Ascending aorta (tissue), 2 donors: ENCODE measurements at places on chromosomes 1 and 21.

- no peak for DNase-seq
Measured at GRCh38 chr1:29972421-29973053, 736.2 kb downstream of the PTPRU start.

DNA sequence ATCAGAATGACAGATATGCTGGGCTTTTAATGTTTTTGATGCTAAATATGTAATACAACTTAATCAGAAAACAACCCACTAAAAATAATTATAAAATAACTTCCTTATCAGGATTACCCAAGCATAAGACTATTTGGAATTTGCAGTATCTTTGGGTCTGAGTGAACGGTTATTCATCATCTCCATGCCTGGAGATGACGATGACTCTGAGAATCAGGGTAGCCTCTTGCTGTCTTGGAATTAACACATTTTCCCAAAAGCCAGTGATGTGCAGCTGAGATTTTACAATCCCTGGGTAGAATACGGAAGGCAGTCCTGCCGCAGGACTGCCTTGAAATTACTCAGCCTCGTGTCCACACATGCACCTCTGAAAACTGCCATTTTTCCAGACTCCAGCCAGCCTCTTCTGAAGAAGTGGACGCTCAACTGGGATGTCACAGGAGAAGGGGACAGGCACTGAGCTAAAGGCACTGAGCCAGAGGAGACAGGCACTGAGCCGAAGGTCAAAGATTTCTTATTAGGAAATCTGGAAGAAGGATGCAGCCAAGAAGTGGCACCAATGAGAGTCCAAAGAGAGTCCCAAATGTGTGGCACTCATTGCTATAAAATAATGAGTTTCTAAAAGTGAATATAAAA is 85.5 kb downstream of the PGBD5 start:
- DNase-seq, result no peak

DNA sequence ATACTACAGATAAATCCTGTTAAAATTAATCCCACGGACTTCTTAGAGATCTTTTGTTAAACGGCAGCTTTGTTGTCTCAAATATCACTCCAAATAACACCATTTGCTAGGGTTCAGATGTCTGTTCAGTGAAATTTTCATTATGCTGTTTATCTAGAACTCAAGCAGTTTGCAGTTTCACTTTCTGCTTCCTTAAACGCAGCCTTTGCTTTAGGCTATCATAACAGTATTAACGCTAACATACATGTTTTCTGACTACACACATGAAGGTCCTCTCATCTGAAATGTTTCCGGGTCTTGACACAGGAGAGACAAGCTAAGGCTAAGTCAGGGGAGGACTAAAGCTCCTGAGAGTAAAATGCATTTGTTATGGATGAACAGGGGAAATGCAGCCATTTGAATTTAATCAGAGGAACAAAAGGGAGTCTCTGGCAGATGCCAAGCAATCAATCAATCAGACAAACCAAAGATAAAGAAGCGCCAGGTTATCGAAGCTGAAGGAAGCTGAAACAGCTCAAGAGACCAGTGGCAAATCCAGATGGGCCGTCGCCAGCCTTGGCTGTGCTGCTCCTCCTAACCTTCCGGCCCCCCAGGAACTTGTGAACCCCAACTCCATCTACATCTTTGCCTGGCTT is 16.9 kb downstream of the CCSAP start:
- no peak for DNase-seq

- no peak for DNase-seq
Measured at GRCh38 chr1:111449703-111450017, 396 bp downstream of the ATP5PB start.

DNA sequence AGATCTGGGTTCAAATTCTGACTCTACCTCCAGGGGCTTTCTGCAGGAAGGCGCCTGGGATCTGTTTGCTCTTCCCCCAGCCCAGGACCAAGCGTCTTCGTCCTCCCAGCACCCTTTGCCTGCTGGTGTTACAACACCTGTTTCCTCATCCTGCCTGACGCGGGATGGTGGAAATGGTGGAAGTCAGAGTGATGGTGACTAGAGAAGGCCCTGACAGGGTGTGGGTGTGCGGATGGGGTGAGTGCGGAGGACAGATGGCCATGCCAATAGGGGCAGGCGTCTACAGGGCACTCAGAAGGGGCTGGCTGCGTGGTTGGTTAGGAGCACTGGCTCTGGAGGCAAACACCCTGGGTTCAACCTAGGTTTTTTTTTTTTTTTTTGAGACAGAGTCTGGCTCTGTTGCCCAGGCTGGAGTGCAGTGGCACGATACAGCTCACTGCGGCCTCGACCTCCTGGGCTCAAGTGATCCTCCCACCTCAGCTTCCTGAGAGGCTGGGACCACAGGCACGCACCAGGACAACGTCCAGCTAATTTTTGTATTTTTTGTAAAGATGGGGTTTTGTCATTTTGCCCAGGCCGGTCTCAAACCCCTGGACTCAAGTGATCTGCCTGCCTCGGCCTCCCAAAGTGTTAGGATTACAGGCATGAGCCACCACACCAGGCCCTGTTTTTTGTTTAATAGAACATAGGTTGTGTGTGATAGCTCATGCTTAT is 1.5 kb downstream of the THEMIS2 start:
- no peak for DNase-seq

DNA sequence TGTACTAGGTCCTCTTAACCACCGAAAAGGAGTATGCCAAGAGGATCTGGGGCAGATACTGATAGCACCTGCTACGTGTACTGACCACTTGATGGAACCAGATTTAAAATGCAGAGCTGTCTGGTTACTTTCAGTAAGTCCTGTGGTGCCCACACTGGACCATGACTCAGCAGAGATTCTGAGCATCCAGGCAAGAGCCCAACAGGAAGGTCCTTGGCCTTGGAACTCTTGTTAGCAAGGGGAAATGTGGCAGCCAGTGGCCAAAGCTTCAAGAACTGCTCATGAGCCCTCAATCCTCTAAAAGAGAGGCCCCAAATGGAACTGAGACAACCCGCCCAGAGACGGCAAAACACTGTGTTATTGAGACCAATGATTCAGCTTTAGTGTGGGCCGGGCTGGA is 4.2 kb upstream of the GJB5 start:
- DNase-seq, result no peak

DNA sequence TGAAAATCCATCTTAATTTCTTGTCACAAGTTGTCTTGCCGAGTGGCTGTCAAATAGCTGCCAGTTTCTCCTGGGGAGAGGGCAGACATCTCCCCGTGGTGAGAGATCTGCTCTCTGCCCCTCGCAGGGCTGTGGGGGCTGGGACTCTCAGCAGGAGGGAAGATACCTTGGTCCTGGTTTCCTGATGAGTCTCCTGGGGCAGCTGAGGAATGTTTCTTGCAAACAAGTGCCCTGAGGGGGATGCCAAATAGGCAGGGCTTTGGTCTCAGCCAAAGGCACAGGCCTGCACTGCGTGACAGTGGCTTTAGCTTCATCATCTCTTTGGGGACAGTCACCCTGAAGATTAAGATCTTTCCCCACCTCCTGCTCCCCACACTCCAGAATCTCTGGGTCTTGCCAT is 40.9 kb downstream of the SYT6 start:
- no peak for DNase-seq

DNA sequence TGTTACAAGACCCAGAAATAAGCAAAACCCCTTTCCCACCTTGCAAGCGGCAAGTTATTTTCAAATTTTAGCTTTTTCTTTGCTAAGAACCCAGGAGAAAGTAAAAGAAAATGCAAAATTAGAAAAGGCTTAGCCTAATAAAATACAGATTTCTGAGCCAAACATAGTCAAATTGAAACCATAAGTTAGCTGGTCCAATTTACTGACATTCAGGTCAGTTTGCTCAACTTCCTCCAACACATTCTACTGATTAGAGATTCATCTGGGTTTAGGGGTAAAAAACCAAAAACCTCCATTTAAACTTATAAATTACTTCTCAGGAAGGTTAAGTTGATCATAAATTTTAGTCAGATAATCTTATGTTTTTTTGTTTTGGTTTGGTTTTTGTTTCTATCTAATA is 701.8 kb upstream of the CXADR start:
- DNase-seq, result no peak

GRCh38 chr1:153627715-153628626 is at the start of gene S100A1:
S100A1 (plus strand) TSS chr1:153628434; CDS start chr1:153630522, 2,088 bp downstream.
- DNase-seq, result no peak

DNA sequence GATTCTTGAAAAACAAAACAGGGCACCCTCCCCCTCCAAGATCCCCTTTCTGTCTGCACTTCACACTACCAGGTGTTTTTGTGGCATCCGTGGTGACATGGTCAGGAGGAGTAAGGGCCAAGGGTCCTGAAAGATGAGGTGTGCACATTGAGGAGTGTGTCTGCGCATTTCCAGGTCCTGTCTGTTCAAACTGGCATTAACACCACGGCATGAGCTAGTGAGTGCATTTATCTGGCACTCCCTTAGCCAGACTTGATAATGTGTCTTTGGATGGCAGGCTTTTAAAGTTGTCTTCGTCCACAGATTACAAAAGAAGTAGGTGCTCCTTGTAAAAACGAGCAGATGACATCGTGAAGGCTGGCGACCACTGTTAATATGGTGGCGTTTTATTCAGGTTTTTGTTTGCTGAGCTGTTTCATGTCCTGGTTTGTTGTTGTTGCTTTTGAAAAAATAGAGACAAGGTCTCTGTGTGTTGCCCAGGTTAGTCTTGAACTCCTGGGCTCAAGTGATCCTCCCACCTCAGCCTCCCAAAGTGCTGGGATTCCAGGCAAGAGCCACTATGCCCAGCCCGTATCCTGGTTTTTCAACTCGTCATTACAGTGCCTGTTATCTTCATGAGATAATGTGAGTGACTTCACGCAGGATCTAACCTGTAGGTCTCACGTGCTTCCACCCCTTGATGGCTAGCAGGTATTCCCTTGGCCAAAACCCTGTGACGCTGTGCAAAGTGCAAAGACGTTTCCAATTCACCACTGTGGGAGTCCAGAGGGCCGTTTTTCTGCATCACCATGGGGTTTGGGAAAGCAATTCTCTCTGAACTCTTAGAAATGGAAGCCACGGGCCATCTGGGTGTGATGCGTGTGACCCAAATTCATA is 4.2 kb downstream of the TMEM51 start:
- DNase-seq, result no peak

DNA sequence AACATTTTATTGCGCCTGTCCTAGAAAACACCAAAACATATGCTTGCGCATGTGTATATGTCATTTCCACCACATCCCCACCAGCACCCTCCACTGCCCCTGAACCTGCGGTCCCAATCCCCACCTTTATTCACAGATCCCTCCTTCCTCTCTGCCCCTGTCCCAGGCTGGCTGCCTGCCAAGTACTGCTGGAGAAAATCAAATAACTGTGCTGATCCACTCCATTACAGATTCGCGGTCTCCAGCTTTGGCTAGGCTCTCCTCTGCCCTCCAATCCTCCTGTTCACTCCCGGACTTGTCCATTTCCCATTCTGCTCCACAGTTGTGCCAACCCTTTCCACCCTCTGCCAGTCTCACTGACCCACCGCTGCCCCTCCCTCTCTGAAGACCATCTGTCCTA is 59.3 kb upstream of the GJB5 start:
- no peak for DNase-seq

DNA sequence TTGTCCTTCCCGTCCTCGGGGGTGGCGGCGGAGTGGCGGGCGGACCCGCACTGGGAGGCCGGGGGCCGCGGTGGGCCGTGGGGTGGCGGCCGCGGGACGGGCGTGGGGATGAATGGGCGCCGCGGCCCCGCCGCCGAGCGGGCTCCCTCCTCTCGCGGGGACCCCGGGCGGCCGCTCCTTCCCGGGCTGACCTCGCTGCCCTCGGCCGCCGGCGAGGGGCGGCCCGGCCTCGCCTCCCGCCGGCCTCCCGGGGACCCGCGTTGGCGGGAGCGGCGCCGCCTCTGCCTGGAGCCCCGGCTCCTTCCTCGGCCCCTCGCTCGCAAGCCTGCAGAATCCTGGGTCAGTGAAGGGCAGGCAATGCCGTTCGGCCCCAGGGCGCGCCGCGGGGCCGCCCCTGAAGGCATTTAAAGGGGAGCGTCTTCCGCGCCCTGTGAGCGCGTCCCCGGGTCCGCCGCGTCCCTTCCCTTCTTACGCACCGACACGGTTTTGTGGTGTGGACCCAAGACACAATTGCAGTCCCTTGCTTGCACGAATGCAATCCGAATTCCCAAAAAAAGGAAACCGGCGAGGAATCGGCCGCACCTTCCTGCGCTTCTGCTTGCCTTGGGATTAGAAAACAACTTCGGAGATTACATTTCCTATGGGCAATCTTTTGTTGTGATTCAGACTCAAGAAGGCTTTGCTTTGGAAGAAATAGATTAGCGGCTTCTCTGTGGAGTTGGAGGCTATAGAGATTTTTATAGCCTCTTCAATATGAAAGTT is 776 bp downstream of the ITSN1 start:
- DNase-seq, result peak; percentile 70

GRCh38 chr1:22608361-22608760 is 28.1 kb upstream of the C1QA start:
- DNase-seq, result no peak

DNA sequence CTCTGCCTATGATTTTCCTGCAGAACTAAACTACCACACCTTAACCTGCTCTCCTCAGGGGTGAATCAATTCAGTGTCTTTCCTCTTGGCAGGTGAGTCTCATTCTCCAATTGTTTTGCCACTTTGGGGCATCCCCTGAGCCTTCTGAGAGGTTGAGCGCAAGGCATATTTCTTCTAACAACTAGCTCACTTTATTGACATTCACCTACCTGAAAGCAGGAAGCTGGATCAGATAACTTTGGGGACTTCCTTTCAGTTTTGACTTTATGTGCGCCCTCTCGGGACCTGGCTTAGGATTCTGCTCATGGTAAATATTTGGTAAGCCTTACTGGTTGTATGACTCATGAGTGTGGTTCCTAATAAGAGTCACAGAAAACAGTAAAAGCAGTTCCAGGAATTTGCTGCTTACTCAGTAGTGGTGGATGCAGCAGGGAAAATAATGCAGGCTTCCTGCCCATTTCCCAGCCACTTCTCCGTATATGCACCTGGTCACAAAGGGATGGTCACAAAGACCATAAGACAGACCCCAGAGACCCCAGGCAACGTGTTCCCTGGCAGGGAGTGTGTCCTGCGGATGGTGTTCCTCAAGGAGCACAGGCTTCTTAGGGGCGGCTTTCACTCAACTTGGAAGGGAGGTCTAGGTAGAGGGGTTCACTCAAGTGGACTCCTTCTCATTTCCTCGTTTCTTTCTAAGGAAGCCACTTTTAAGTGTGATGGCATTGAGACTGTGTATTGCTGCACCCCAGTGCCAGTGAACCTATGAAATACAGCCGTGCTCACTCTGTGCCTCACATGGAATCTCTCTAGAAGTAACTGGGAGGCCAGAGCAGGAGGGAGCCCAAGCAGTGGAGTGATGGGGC is 22.0 kb upstream of the BATF3 start:
- DNase-seq, result no peak
